A549 treated with Hydrocortisone at 1 μM for 4 hours (cell line): ENCODE measurements at places on chromosomes 6 and 20. TPM values are rescaled to one million over a fixed set of nuclear protein-coding genes. Genes with fewer than 3 reads are reported as not detected.

The ANKRD6 gene
- 1.5 to 2.4 TPM (median 1.8 TPM) in 5 replicates for total RNA-seq

The SYNDIG1 gene
- 1.2 to 2.0 TPM (median 1.8 TPM) in 5 replicates for total RNA-seq

The MUC21 gene
- 0.02 TPM in 1 of 5 replicates, not detected in the others for total RNA-seq

The TENT5A gene
- 0.85 to 1.3 TPM (median 1.0 TPM) in 5 replicates for total RNA-seq

The AKIRIN2 gene
- 25.5 to 32.1 TPM (median 30.3 TPM) in 5 replicates for total RNA-seq
